ENCODE measurements at places on chromosomes 2 and 18. TPM values are rescaled to one million over a fixed set of nuclear protein-coding genes. Genes with fewer than 3 reads are reported as not detected.

The ZBTB14 gene
- total RNA-seq: 12.2 TPM

The SERPINB11 gene
- not detected for total RNA-seq

The REG3A gene
- total RNA-seq: 351 TPM

The SLC30A3 gene
- total RNA-seq: not detected

The XDH gene
- 0.78 TPM for total RNA-seq

The CCDC85A gene
- total RNA-seq: 2.6 TPM

The RNF152 gene
- 11.5 TPM for total RNA-seq

The SLC11A1 gene
- total RNA-seq: 7.3 TPM

The GRP gene
- total RNA-seq: 5.2 TPM

The ALK gene
- under 0.01 TPM for total RNA-seq

The CYTIP gene
- total RNA-seq: 5.6 TPM

The TCF4 gene
- total RNA-seq: 31.6 TPM

The CROCC2 gene
- not detected for total RNA-seq

The RNPEPL1 gene
- 162 TPM for total RNA-seq

The MARCHF4 gene
- 0.52 TPM for total RNA-seq

The DSC3 gene
- 0.26 TPM for total RNA-seq

The TXNDC2 gene
- not detected for total RNA-seq

The SERPINB8 gene
- total RNA-seq: 13.5 TPM

The SGPP2 gene
- 4.9 TPM for total RNA-seq

The KLHL29 gene
- total RNA-seq: 4.0 TPM

The IER3IP1 gene
- 5.6 TPM for total RNA-seq

The MATN3 gene
- total RNA-seq: not detected

The MOB1A gene
- total RNA-seq: 26.7 TPM

The CREG2 gene
- not detected for total RNA-seq

The CFAP65 gene
- not detected for total RNA-seq

The OTX1 gene
- total RNA-seq: not detected

The C1QL2 gene
- total RNA-seq: not detected

The KCNE4 gene
- 3.9 TPM for total RNA-seq

All from body of pancreas (tissue), 4 donors.